ENCODE measurements at places on chromosomes 1 and 21. TPM values are rescaled to one million over a fixed set of nuclear protein-coding genes. Genes with fewer than 3 reads are reported as not detected.

DNA sequence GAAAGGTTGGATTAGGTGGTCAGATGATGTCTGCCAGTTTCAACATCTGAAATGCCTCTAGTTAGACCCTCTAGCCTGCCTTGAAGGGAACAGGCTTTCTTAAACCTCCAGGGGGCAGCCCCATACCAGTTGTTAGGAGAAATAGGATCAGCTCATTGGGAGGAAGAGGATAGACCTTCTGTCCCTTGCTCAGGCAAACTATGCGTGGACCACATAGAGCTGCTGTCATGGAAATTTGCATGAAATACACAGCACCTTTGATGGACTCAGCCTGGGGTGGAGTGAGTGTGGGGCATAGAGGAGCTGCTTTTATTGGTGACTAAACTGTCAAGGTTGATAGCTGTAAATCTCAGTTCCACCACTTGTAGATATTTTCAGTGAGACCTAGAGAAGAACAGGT lies 38.4 kb upstream of the SPAG17 start:
- DNase-seq, result peak; percentile 21

Gene SLC35F3
- polyA plus RNA-seq, result 2.0 TPM

DNA sequence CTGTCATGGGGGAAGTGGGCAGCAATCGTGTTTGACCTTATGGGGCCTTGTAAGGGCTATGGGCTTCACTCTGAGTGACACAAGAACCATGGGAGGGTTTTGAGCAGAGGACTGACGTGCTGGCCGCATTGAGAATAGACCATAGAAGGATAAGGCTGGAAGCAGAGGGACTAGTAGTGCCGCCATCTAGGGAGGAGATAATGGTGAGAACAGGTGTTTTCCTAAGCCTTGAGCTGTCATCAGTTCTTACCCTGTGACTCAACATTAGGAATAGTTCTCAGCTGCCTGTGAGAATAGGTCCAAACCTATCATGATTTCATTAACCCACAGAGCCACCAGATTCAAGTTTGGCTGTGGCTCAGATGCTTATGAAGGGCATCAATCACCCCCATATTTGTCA lies 228.5 kb downstream of the CACNA1E start:
- no peak for DNase-seq

DNA sequence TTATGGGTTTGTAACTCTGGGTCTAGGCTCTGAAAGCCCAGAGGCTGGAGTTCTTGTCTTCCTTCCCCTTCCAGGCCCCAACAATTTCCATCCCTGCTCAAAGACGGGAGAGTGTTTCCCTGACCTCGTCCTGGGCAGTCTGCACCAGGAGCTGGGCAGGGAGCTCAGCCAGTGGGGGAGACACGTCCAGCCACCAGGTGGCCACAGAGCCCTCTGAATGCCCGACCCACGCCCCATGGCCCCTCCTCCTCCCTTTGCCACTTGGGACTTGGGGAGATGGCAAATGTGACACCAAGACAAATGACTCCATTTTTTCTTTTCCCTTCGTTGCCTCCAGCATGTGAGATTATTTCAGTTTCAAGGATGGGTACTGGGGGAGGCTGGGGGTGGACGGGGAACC lies 159.9 kb upstream of the AJAP1 start:
- DNase-seq, result no peak

- DNase-seq, result no peak
Observed at GRCh38 chr21:46555225-46555617, 49.7 kb downstream of the S100B start.

GRCh38 chr1:154626456-154627256 lies 18.7 kb upstream of the ADAR start:
- peak; percentile 52 for DNase-seq

Gene PRUNE1
- 67.3 TPM for polyA plus RNA-seq

- DNase-seq, result no peak
Observed at GRCh38 chr1:22287946-22288520, 145.1 kb upstream of the WNT4 start.

GRCh38 chr1:54110996-54111395 lies 41.8 kb downstream of the CDCP2 start:
- no peak for DNase-seq

GRCh38 chr1:48710318-48710717 lies 66.4 kb downstream of the BEND5 start:
- no peak for DNase-seq

GRCh38 chr21:14722841-14723483 lies 176.8 kb upstream of the SAMSN1 start:
- DNase-seq, result no peak

Gene LIN28A
- 3.4 TPM for polyA plus RNA-seq

Gene OR6Y1
- not detected for polyA plus RNA-seq

Gene CHAF1B
- polyA plus RNA-seq, result 5.0 TPM

GRCh38 chr21:27244776-27245175 lies 277.9 kb upstream of the ADAMTS5 start:
- no peak for DNase-seq

- DNase-seq, result no peak
Observed at GRCh38 chr1:211951856-211952255, 83.5 kb downstream of the INTS7 start.

GRCh38 chr1:211827051-211827450 lies 3.5 kb downstream of the LPGAT1 start:
- no peak for DNase-seq

DNA sequence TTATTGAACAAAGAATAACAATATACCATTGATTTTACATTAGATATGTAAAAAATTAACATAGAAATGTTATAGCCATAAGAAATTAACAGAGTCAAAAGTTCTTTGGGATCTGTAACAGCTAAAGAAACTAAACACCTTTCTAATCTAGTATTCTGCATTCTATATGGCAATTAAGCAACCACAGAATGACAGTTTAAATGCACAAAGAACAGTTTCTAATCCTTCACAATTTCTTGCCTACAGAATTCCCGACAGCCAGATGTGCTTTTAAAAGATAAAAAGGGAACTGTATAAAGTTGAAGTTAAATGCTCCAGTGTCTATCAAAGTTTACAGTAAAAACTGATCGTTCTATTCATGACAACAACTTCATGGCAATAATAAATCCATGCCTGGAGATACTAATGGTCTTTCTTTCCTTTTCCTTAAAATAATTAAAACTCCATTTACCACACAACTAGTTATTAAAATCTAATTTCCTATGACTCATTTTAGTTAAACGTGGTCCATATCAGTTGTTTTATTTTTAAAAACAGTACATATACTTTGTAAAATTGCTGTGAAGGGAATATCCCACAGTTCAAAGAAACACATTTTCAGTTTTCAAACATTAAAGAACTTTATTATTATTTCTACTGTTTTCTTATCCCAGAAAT lies 110.2 kb downstream of the EIF4G3 start:
- no peak for DNase-seq

DNA sequence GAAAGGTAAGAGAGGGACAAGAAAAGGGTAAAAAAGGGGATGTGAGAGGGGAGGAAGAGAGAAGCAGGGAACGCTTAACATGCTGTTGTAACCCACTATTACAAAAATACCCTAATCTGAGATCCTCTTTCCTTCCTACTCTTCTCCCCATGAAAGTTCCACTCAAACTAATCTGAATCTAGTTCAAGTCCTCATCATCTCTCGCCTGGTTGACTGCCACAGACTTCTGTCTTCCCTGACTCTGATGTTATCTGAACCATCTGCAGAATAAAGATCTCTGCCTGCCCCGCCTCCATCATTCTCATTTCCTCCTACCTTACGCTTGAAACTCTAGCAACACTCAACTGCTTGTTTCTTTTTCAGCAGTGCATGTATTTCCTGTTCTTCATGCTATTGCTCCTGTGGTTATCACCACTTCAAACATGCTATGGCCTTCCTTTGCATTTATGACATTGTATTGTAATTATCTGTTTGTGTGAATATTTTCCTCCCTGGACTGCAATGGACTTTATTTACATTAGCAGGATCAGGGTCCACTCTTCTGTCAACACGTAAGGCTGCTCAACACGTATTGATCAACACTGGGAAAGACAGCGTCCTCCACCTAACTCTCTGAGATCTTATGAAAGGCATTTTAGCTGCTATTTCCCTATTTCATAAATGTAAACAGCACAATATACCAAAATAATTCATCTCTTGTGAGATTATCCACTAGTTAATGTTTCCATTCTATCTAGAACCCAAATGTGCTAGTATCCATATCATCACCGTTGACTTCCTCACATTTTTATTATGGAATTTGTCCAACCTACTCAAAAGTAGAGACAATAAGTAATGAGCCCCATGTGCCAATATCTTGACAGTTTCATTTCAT lies 215.5 kb upstream of the USP25 start:
- DNase-seq, result no peak

Measured in cardiac muscle cell (in vitro differentiated cells and primary cell).